Stimulated activated memory B cell treated with anti-CD40 and anti-IgM and Interleukin-4, amounts not matched to agents 10 μg/mL and 1 μg/mL and 100 μg/mL, for 72 hours (primary cell): ENCODE measurements at places on chromosomes 4 and X.
A peak's percentile ranks its signal among the peaks of the same experiment; 100 is the strongest.

DNA sequence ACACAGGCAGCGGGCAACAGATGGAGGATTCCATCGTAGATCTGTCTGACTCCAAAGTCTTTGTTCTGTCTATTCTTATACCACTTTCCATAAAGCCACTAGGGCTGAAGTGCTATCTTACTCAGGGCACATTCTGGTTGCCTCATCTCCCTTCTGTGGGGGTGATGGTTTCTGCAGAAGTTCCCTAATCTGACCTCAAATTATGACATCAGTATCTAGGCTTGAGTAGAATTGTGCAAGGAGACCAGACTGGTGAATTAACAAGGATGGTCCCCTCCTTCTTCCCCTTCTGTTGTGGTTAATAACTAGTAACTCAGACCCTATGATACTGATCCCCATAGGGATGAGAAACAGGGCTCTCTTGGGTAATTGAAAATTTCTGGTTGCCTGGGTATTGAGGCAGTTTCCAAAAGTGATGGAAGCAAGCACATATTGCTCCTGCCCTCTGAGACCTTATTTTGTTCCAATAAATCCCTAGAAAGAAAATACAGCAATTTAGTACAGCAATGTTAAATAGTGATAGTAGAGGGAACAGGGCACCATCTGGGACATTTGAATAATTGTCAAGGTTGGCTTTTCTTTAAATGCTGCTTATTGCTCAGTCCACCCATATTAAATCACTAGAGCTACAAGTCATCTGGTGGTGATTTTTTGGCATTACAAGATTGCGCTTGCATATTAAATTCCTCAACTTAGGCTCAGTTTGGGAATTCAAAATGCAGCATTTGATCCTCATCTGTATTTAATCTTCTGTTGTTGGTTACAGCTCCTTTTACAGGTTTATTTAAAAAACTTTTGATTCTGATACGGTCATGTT, 57.3 kb upstream of the AP1S2 start:
- peak; percentile 69 for ATAC-seq

DNA sequence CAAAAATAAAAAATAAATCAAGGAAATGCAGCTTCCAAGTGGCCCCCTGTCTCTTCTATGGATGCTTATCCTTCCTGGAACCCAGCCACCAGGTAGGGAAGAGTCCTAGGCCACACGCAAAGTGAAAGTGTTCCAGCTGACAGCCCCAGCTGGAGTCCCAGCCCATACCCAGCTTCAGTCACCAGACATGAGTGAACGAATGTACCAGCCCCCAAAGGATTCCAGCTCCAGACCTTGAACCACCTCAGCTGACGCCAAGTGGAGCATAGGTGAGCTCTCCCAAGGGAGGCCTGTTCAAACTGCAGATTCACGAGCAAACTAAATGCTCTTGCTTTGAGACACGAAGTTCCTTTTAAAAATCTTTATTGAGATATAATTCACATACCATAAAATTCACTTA, 62.0 kb downstream of the BCOR start:
- ATAC-seq, result no peak

DNA sequence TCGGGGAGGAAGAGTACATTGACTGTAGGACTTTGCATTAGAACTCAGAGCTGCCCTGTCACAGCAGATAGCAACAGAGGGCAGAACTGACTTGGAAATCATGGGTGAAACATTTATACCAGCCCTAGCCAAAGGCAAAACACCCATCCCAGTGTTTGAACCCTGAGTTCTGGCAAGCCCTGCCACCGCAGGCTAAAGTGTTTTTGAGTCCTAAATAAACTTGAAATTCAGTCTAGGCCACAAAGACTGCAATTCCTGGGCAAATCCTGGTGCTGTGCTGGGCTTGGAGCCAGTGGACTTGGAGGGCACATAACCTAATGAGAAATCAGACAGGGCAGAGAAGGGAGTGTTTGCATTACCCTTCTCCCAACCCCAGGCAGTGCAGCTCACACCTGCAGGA, 1015.7 kb downstream of the FSTL5 start:
- no peak for ATAC-seq

DNA sequence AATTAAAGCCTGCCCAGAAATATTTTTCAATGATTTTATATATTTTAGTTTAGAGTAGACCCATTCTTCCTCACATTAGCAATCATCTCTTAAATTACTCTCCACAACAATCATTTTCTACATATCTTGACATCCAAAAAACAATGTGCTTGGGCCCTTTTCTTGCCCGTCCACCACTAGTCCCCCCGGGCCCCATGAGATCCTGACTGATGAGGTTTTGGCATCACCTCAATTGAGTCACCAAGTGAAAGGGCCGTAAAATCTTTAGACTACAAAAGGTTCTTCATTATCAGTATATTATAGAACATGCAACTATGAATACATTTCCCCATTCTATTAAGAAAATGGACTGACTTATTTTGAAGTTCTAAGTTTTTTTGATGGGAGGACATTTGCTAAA, 4.0 kb upstream of the CDKL2 start:
- no peak for ATAC-seq

GRCh38 chr4:99652596-99653436, 4.8 kb downstream of the C4orf54 start:
- ATAC-seq, result no peak

GRCh38 chr4:175070444-175070843, 152.3 kb downstream of the ADAM29 start:
- ATAC-seq, result no peak

DNA sequence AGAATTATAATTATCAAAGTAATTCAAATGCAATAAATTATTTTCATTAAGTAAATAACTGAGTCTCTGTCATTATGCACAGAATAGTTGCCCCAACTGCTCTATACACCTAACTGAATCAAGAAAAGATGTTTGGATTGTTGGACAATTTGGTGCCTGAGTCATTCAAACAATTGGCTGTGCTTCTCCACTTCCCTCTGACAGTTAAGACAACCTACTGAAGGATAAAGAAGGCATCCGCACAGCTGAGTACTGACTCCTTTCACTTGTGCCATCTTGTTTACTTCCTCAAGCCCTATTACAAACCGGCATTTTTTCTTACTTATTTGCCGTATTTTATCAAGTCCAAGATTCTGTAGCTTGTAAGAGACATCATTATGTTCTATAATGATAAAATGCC, 110.6 kb upstream of the C1QTNF7 start:
- no peak for ATAC-seq

GRCh38 chr4:80286451-80286850, 20.0 kb downstream of the FGF5 start:
- ATAC-seq, result no peak

- ATAC-seq, result no peak
Measured at GRCh38 chrX:77276742-77277141, 170.4 kb upstream of the FGF16 start.

DNA sequence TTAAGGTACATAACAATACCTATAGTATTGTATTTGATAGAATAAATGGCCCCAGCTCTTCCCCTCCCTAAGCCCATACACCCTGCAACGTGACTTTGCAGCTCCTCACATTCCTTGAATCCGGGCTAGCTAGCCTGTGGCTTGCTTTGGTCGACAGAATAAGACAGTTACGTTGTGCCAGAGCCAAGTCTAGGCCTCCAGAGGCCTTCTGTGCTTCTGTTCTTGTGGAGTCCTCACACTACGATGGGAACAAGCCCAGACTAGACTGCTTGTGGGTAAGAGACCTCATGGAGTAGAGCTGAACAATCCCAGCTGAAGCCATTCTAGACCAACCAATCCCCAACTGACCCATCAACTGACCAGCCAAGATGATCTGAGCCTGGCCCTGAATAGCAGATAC, 102.4 kb upstream of the PLAC1 start:
- no peak for ATAC-seq

DNA sequence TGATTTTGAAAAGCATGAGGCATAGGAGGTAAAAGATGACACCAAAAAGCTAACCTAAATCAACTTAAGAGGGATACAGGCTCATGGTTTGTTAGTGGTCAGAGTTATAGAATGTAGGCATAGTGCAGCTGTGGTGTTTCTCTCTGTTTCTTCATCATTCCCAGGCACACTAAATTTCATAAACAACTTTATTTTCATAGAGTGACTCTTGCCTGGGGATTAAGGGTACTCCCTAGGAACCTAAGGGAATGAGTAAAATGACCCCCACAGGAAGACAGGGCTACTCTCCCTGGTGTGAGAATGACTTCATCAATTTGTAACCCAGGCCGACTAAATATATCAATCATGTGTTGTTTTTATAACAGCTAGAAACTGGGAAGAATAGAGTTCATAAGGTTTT, 11.1 kb downstream of the FABP2 start:
- no peak for ATAC-seq

GRCh38 chr4:16206848-16207247, 19.4 kb downstream of the TAPT1 start:
- no peak for ATAC-seq

- ATAC-seq, result peak; percentile 53
Measured at GRCh38 chr4:140061659-140062289, 92.2 kb downstream of the MAML3 start.

GRCh38 chr4:146545102-146545501, 23.4 kb upstream of the SLC10A7 start:
- no peak for ATAC-seq

GRCh38 chr4:76830964-76831703, 66.8 kb downstream of the SOWAHB start:
- no peak for ATAC-seq

GRCh38 chrX:53950130-53950733, 94.0 kb downstream of the PHF8 start:
- no peak for ATAC-seq

DNA sequence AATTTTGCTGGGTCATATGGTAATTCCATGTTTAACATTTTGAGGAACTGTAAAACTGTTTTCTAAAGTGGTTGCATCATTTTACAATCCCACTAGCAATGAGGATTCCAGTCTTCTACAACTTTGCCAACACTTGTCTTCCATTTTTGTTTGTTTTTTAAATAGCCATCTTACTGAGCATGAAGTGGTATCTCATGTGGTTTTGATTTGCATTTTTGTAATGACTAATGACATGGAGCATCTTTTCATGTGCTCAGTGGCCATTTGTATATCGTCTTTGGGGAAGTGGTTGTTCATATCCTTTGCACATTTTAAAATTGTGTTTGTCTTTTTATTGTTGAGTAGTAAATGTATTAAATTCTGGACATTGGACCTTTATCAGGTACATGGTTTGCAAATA, 94.7 kb downstream of the TMEM131L start:
- peak; percentile 65 for ATAC-seq

DNA sequence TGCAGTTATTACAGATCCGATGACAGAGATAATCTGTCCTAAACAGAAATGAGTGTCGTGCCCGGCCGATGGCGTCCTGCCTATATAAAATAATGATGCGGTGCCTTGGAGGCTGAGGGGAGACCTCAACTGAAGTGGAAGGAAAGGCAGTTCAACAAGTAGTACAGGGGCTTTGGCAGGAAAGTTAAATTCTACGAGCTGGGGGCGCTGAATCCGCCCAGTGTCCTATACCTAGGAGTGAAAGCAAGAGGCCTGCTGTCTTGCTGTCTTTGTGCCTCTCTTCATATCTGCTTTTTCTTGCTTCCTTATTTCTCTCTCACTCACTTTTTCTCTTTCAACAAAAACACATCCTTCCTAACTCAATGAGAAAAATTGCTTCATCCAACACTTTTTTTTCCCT, 82.2 kb upstream of the PRPS2 start:
- ATAC-seq, result peak; percentile 54

DNA sequence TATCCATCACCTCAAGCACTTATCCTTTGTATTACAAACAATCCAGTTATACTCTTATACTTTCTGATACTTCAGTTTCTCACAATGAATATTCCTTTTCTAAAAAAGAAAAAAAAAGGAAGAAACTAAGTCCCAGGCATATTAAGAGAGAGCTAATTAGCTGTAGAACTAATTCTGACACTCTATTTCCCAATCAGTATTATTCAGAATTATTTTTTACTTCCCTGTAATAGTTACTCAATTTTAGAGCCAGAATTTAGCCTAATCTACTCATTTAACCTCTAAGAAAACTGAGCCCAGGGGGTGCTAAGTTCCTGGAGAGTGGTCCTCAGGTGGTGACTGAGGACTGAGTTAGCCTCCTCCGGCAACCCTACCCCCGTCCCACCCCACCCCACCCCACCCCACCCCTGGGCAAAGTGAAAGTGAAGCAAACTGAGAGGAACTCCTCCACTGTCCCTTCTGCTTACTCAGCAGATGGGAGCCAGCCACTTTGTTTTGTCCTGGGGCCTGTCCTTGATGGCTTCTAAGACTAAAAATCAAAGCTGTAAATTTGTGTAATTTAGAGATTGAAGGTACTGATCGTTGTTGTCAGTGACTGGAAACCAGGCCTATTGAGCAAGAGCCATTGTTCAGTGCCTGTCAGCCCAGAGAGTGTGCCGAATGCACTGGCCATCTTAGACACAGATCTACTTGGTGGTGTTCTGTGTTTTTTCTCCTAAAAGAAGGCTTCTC, 162.1 kb downstream of the CBR4 start:
- no peak for ATAC-seq

- ATAC-seq, result no peak
Measured at GRCh38 chrX:32183066-32183465, 1028.3 kb downstream of the DMD start.

- no peak for ATAC-seq
Measured at GRCh38 chr4:101183221-101183620, 164.1 kb downstream of the PPP3CA start.

DNA sequence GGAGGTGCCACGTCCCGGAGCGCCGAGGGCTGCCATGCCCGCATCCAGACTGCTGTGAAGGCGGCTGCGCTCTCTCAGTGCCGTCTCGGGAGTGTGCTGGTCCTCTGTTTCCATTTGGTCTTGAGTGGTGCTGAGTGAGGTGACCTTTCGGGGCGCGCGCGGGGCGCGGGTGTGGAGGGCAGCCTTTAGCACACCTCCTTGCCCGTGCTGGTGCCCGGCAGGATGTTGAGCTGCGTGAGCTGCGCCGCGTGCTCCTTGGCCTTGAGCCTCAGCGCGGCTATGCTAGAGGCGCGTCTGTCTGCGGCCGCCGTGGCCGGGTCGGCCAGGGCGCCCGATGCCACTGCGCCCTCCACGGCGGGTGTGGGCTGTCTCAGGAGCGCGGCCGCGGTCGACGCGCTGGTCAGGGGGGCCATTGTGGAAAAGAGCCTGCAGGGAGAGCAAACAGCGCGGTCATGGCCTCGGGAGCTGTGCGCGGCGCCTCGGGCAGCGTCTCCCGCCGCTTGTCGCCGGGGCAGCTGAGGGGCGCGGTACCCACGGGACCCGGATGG, 11.2 kb downstream of the ARX start:
- ATAC-seq, result no peak

DNA sequence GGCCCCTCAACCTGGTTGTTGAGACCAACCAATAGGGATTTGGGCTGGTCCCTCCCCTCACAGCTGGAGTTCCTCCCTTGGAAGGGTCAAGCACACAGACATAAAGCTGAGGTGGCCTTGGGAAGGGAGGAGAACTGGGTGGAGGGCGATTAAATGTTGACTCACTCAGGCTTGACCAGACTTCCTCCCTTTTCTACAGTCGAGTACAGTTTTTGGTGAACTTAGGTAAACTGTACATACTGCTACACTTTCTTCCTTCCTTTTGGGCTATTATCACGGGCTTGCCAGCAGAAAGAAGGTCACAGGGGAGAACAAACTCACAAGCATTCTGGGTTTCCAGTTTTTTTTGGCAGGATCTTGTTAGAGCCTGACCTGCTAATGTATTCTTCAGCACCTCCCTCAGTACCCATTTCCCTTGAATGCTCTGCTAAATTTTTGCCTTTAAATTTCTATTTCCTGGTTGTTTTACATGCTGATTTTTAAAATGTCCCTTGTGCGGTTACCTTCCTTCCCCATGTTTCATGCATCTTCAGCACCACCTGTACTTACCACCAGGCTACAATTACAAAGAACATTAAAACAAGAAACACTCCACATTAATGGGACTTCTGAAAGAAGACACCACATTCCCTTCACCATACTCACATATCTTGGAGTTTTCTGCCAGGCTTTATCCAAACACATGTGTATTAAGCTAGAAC, 135.2 kb upstream of the RASGEF1B start:
- ATAC-seq, result peak; percentile 69

- peak; percentile 93 for ATAC-seq
Measured at GRCh38 chrX:153599192-153600031, 473 bp upstream of the CCNQ start.
